ENCODE measurements at places on chromosomes 4 and X.

DNA sequence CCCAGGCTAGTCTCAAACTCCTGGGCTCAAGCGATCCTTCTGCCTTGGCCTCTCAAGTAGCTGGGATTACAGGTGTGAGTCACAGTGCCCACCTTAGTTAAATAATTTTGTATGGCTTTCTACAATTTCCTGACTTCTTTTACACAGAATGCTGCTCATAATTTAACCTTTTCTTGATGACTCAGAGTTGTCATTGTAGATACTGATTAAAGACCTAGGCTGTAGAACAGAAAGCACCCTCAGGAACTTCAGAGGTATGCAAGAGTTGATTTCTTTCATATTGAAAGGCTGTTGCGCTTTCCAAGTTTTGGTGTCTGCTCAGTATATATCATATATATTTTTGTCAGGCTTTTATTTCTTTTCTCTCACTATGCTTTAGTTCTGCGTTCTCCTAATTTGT lies 21.1 kb upstream of the GPR34 start:
- no peak for DNase-seq

DNA sequence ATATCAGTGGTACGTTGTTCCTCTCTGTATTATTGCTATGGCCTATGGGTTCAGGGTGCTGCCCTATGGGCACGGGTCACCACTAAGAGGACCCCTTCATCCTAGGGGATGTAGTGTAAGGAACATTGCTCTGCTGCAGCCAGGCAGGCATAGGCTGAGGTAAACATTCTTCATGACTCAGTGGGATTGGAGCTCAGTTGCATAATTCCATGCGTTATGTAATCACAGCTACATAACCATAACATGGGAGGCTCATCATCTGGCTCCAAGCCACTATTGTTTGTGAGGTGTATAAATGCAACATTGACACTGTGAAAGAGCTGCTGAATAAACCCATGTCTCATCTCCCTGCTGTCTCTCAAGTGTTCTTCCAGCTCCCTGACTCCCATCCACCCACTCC lies 375.2 kb downstream of the MAGEE1 start:
- DNase-seq: no peak

DNA sequence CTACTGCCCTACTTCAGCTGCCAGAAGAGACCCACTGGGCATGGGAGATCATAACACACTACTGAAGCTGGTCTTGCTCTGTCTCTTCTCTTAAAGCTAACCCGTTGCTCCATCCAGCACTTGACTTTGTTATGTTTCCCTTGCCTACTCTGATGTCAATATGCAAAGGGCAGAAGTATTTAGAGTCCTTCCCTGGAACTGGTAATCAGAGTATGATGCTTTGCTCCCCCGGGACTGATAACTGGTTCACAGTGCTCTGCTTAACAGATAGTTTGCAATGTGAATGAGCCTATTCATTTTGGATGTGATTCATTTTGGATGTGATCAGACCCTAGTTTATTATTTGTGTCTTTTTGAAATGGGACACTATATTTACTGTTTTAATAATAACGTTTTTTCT lies 12.3 kb upstream of the UCP1 start:
- no peak for DNase-seq

- peak; percentile 4 for DNase-seq
Measured at GRCh38 chr4:41692717-41693345, 55.7 kb downstream of the PHOX2B start.

- no peak for DNase-seq
Measured at GRCh38 chr4:2830632-2831610, 12.7 kb upstream of the ADD1 start.

- DNase-seq: no peak
Measured at GRCh38 chr4:147019091-147019490, 73.4 kb upstream of the TTC29 start.

- DNase-seq: no peak
Measured at GRCh38 chr4:118410138-118410537, 57.3 kb upstream of the PRSS12 start.

GRCh38 chrX:103811858-103812257 lies 20.2 kb downstream of the RAB9B start:
- no peak for DNase-seq

- no peak for DNase-seq
Measured at GRCh38 chr4:152607178-152607577, 71.3 kb upstream of the FBXW7 start.

DNA sequence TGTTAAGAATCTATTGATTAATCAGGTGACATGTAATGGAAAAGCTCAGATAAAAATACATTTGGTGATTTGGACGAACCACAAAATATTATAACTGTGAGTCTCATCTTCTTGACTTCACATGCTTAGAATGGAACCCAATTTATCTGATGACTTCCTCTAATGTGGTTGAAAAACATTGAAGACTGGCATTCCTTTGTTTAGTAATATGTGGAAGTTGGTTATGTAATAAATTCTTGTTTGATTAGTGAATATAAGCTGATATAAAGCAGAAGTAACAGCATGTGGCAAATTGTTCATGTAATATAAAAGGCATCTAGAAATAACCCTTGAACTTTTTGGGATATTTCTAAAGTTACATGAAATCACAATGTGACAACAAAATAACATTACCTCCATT lies 9.7 kb downstream of the GIMD1 start:
- DNase-seq: no peak

DNA sequence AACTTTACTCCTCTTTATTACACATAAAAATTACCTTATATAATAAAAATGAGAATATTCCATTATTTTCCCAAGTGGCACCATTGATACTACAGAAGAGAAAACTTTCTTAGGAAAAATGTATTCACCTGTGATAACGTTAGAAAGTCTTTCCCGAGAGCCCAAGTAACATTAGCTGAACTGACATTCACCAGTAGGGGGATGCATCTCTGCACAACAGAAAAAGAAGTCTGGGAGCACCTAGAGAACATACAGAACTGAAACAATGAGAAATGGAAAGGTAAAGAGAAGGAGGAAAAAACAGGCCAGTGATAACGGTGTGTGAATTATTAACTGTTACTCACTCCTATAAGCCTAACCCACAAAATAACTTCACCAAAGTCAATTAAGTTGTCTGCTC lies 423.3 kb downstream of the CENPC start:
- DNase-seq: no peak

GRCh38 chrX:138791551-138791950 lies 80.0 kb upstream of the FGF13 start:
- no peak for DNase-seq

DNA sequence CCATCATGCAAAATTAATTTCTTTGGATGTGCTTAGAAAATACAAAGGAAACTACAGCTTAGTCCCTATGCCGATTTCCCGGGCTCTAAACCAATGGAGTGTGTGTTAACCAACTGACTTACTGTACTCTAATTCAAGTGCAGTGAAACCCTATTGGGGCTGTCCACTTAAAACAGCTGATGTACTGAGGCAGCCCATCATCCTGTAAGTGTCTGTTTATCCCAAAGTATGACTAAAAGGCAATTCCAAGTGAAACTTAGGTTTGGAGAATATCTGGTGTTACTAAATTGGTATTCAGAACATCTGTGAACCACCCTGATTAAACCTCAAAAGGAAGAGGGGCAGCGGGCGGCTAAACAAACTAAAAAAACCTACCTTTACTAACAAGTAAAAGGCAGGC lies 79.7 kb downstream of the GATB start:
- DNase-seq: no peak

DNA sequence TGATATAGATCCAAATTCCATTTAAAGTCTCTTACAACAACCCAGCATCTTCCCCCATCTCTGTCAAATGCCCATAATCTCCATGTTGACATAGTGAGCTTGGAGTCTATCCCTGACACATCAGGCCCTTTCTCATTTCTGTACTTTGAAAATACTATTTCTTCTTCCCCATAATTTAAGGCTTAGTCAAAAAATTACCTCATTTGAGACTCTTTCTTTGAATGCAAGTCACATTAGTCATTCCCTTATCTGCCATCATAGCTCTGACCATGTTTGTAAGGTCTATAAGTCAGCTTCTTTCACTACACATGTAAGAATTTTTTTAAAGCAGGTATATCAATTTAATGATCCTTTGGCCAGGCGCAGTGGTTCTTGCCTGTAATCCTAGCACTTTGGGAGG lies 99.9 kb downstream of the DDX60 start:
- DNase-seq: no peak

GRCh38 chr4:53908661-53909078 lies 155.7 kb downstream of the CHIC2 start:
- no peak for DNase-seq

GRCh38 chrX:116142976-116143375 lies 27.6 kb upstream of the AGTR2 start:
- DNase-seq: no peak

DNA sequence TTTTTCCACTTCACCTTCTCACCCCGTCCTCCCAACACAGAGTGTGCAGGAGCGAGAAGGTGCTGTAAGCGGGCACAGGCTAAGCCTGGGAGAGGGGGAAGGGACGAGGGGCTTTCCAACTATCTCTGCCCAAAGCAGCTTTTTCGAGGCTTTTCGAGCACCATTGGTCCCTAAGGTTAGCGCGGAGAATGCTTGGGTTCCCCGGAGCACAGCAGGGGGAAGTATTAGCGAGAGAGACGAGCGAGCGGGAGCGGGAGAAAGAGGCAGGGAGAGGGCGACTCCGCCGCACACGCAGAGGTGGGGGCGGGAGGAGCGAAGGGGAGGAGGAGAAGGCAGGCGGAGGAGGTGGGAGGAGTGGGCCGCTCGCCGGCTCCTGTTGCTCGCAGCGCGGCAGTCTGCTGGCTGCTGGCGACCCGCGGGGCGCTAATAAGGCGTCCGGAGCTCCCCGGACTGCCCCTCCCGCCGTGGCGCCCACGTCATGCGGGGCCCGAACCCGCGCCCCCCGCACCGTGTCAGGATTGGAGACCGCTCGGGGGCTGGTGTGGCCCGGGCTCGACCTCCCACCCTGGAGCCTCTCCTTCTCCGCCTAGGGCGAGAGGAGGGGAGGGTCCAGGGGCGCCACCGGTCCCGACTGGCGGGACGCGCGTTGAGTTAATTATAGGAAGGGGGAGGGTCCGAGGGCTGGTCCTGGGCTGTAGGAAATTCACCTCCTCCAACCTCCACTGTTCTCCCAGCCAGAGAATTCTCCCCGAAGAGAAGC lies at the start of gene ADAMTS3:
TSS of gene ADAMTS3 (minus strand) at position 263 of the 760 bp plus-strand sequence. CDS start 459 bp downstream, outside the sequence.
- no peak for DNase-seq

- DNase-seq: no peak
Measured at GRCh38 chr4:110224142-110224541, 25.7 kb upstream of the ELOVL6 start.

GRCh38 chr4:37715889-37716402 lies 29.8 kb upstream of the RELL1 start:
- no peak for DNase-seq

DNA sequence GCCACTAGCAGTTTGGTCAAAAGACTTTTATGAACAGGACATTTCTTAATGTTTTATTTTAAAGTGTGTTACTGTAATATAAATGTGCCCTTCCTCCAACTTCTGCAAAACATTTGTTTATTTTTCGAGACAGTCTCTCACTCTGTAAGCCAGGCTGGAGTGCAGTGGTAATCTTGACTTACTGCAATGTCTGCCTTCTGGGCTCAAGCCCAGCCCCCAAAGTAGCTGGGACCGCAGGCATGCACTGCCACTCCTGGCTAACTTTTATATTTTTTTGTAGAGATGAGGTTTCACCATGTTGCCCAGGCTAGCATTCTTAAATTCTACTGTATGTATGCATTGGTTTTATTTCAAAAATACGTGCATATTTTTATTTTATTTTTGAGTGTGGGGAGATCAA lies 1201.9 kb downstream of the STIM2 start:
- no peak for DNase-seq

DNA sequence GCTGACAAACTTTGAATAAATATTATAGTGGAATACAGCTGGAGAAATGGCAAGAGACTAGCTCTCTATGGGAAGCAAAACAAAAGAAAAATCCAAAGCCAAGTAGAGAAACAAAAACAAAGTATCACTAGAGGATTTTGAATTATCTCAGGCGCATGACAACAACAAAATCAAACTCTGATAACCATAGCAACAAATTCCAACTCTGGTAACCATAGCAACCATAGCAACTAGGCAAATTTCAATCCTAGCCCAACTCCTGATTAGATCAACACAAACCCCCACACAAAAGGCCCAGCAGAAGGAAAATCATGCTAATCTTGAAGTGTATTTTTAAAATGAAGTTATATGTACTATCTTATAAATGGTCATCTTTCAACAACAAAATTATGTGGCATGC lies 98.4 kb upstream of the MAGEE2 start:
- DNase-seq: no peak

- DNase-seq: no peak
Measured at GRCh38 chr4:180434131-180434895, 1808.9 kb upstream of the TENM3 start.

DNA sequence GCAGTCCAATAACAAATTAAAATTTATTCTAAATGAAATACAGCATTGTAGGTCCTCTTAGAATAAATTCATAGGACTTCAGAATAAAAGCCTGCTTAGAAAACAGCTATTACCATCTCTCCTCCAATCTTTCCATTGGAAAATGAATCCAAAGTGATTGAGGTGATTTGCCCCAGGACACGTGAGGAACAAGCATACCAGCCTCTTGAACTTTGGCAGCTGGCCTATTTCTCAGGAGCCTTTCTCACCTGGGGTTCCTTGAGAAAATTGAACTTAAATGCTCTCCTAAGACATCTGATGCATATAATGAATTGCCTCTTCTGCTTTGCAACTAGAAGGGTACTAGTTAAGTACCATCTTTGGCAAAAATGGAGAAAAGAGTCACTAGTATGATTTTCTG lies 13.5 kb downstream of the ARHGAP24 start:
- DNase-seq: no peak

DNA sequence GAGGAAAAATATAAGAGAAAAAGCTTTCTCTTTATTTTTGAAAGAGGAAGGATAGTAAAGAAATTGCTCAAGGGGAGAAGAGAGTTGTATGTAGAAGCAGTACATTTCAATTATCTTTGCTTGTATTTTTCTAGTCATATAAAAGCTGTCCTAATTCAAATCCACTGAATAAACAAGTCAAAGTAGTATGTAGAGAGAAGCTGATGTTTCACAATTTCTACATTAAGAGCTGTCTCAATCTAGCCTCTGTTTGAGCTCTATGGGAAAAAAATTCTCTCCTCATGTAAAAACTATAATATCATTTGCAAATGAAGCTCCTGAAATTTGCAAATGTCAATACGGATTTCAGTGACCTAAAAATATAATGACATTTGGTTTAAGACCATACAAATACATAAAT lies 52.6 kb downstream of the CHM start:
- DNase-seq: no peak
